HFFc6 (cell line): ENCODE measurements at places on chromosomes 4 and X.

- DNase-seq, result no peak
Measured at GRCh38 chr4:39873823-39874222, 103.9 kb downstream of the PDS5A start.

- no peak for DNase-seq
Measured at GRCh38 chrX:140526171-140526570, 21.3 kb upstream of the SOX3 start.

DNA sequence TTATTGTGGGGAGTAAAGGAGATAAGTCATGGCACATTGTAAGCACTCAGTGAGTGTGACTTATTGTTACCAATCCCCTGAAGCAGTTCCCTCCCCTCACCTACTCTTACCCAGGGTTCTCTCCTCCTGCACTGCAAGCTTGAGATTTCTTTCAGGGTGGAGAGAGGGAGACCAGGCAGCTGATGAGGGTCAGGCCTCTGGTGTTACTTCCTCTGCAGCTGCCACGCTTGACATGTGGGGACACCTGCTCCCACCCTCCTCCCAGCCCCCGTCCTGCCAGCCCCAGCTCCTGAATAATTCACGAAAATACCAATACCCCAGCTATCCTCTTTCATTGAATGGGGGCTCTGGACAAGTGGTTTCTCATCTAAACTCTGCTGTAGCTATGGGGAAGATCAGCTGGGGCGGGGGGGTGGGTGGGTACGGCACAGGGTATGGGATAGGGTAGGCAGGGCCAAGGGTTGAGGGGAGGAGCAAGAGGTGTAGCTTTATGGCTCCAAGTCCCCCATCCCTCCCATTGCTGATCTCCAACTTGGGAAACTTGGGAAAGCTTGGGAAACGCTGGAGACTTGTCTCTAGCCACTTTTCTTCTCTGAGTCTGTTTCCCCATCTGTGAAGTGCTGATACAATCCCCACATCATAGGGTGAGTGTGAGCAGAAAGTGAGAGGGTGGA, 148.5 kb upstream of the PJA1 start:
- DNase-seq, result no peak

- DNase-seq, result no peak
Measured at GRCh38 chr4:169188204-169188603, 82.6 kb downstream of the SH3RF1 start.

DNA sequence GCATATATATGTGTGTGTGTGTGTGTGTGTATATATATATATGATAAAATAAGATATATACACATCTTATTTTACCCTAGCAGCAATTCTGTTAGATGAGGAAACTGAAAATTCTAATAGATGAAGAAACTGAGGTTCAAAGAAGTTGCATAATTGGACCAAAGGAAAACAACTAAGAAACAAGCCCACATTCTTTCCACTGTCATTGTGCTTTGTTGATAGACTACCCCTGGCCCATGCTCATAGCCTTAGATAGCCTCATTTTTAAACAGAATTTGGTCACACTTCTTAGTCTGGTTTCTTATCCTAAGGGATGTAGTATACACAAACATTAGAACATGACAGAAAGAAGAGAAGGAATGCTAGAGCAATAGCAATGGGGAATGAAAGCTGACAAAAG, 138.8 kb downstream of the NDST3 start:
- no peak for DNase-seq

DNA sequence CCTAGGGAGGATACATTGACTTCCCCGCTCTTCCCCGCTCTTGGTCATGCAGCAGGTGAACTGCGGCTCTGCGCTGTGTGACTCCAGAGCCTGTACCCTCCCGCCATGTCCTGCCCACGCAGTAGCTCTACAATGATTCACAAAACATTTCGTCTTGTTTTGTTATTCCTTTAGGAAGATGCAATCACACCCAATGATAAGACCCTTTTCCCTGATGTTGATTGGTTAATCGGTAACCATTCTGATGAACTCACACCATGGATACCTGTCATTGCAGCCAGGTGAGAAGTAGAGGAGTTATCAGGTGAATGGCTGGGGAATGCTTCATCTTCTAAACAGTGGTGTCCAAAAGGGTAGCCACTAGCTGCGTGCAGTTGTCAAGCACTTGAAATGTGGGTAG, 23.2 kb downstream of the TRMT44 start:
- no peak for DNase-seq

- no peak for DNase-seq
Measured at GRCh38 chr4:180696460-180697092, 1546.6 kb upstream of the TENM3 start.

GRCh38 chr4:74385386-74385785, 20.4 kb downstream of the EREG start:
- no peak for DNase-seq

- no peak for DNase-seq
Measured at GRCh38 chr4:96056346-96056934, 216.5 kb downstream of the PDHA2 start.

GRCh38 chr4:5224340-5224739, 173.1 kb downstream of the STK32B start:
- no peak for DNase-seq

GRCh38 chrX:106286053-106286650, 118.0 kb downstream of the PWWP3B start:
- no peak for DNase-seq

DNA sequence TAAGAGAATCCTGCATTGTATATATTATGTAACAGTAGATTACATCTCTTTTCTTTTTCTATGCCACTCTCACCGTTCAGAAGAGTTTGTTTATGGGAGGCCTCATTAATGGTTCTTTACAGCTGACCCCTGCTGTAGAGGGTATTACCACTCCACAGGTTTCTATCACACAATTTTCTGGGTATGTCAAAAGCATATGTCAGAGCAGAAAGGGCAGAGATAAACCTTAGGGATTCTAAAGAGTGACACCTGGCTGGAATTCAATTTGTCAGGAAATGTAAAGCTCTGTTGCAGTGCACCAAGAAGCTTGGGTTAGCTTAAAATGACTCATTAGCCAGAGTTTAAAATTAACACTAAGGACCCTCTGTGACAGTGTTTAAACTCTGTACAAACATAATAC, 658.7 kb downstream of the PCDH18 start:
- no peak for DNase-seq

DNA sequence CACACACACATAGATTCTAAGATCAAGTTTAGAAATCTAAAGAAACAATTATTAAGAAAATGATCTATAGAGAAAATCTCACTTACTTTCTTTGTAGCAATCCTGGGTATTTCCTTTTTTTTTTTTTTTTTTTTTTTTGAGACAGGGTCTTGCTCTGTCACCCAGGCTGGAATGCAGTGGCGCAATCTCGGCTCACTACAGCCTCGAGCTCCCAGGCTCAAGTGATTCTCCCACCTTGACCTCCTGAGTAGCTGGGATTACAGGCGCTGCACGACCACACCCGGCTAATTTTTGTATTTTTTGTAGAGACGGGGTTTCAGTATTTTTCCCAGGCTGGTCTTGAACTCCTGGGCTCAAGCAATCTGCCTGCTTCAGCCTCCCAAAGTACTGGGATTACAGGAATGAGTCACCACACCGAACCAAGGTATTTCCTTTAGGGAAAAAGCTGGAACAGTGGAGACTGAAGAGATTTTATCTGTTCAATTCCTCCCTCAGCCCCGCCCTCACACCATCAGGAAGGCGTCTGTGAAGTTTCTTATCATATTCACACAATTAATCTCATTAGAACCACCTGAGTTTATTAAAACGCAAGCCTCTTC, at the start of gene TRIML2:
Gene TRIML2, minus strand, starts transcription at position 447 of the 599 bp plus-strand sequence. CDS start 4,235 bp downstream, outside the sequence.
- DNase-seq, result peak; percentile 24

- no peak for DNase-seq
Measured at GRCh38 chrX:53279296-53280237, 1.8 kb downstream of the IQSEC2 start.

GRCh38 chr4:112947616-112948015, 101.8 kb upstream of the ANK2 start:
- no peak for DNase-seq

DNA sequence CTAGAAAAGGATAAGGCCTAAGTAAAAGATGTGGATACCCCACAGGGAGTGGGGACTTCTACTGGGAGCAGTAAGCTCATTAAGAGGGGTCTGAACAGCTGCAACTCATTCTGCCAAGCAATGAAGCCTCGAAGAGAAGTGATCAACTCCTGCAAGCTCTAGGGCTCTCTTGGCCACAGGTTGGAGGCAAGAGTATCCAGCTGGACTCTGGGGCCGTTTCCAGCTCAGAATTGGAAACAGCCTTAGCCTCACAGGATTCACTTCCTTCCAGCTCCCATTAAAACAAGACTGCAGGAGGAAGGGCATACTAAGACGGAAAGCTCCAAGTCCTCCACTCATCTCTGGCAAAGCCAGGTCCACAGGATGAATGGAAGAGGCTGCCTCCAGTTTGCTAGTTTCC, 126.3 kb downstream of the ATG4A start:
- no peak for DNase-seq

DNA sequence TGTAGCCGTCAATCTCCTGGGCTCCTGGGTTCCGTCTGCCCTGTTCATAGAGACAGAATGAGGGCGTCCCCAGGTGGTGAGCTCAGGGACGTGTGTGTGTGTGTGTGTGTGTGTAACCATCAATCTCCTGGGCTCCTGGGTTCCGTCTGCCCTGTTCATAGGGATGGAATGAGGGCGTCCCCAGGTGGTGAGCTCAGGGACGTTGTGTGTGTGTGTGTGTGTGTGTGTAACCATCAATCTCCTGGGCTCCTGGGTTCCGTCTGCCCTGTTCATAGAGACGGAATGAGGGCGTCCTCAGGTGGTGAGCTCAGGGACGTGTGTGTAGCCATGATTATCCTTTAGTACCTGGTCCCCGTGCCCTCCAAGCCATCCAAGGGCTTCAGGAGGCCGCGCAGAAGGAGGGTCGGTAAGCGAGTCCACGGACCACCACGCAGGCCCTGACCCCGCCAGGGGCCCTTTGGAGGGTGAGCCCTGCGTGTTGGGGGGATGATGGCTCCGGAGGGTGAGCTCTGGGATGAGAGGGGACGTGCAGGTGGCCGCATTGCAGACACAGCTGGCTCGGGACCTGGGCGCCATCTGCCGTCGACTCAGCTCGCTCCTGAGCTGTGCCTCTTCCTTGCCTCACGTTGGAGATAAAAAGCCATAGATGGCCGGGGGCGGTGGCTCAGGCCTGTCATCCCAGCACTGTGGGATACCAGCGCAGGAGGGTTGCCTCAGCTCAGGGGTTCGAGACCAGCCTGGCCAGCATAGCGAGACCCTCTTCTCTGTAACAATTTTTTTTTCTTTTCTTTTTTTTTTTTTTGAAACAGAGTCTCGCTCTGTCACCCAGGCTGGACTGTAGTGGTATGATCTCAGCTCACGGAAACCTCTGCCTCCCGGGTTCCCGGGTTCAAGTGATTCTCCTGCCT, 5.4 kb upstream of the GTPBP6 start:
- DNase-seq, result peak; percentile 44
